ENCODE measurements at places on chromosomes 2 and 18.

- DNase-seq: no peak
Observed at GRCh38 chr18:52312346-52312745, 27.7 kb upstream of the DCC start.

DNA sequence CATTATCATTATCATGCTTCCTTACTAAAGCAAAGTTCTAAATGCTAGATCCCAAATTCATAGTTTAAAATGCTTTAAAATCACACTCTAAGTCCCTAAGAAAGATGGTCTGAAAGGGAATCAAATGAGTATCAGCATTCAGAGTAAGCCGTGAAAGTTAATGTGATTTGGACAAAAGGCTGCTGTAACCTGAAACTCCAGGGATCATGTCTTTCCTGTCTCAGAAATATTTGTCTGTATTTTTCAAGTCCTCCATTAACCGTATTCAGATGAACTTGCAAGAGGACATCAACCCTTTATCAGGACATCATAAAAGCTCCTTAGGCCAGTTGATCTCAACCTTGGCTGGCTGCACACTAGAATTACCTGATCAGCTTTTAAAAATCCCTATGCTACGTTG lies 324.3 kb upstream of the PKDCC start:
- no peak for DNase-seq

DNA sequence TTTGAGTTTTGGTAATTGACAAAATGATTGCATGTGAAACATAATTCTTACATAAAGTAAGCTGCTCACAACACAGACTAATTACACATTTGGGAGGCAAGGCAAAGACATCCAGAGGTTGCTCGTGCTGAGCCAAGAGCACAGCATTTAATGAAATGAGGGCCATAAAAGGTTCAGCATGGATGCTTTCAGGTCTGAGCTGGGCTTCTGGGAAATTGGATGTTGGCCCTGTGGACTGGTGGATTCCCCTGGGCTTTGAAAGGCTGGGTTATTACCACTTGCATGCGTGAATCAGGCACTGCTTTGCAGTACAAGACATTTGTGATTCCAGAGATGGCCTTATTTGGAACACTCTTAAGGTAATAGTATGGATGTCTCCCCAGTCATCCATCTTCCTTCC lies 533.5 kb upstream of the NRP2 start:
- DNase-seq: no peak

DNA sequence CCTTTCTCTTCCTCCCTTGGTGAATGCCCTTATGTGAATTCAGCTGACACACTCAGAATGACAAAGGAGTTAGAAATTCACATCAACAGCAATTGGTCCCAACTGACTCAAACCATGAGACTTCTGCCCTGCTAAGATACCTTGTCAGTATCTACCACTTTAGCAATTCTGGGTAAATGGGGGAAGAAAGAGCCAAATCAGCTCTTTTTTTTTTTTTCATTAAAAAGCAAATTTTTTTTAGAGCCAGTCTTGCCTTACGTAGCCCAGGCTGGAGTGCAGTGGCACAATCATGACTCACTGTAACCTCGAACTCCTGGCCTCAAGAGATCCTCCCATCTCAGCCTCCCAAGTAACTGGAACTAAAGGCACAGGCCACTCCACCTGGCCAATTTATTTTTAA lies 1.7 kb upstream of the PPP4R1 start:
- no peak for DNase-seq

DNA sequence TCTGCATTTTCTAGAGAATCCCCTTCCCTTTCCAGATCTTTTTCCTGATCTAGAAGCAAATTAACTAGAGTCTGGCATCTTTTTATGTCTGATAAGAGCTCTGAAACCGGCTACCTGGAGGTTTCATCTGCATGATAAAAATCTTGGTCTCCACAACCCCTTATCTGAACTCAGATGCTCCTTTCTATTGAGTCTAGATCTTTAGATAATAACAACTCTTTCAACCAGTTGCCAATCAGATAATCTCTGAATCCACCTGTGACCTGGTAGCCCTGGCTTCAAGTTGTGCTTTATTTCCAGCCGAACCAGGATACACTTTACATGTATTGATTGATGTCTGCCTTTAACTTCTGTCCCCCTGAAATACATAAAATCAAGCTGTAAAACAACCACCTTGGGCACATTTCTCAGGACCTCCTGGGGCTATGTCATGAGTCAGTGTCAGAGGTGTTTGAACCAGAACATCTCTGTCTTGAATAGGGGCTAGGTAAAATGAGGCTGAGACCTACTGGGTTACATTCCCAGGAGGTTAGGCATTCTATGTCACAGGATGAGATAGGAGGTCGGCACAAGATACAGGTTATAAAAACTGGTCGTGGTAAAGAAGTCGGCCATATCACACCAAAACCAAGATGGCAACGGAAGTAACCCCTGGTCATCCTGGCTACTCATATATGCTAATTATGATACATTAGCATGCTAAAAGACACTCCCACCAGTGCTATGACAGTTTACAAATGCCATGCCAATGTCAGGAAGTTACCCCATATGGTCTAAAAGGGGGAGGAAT lies 20.8 kb downstream of the RALBP1 start:
- DNase-seq: no peak

DNA sequence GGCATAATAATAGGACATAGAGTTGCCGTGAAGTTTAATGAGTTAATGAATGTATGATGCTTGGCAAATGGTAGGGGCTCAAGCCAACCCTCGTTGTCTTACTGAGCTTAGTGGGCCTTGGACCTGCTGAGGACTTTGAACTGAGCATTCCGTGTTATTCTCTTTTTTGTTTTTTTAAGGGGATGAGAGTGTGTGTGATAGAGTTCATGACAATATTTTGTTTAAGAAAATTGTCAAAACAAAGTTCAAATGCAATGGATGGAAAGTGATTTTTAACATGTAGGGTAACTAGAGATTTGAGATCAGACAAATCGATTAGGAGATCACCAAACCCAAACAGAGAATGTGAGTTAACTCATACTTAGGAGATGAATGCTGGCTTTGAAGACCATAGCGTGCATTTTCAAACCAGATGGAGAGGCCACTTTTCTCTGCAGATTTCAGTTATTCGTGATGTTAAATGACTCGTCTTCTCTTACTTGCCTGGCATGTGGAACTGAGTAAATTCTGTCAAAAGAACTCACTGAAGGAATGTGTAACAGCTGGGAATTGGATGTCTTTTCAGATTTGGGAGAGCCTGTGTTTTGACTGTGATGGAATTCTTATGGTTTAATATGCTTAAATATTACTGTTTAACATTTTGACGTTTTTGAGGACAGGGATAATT lies 88.7 kb downstream of the NEDD4L start:
- DNase-seq: no peak

GRCh38 chr2:102024410-102024809 lies 32.6 kb downstream of the IL1R2 start:
- no peak for DNase-seq

DNA sequence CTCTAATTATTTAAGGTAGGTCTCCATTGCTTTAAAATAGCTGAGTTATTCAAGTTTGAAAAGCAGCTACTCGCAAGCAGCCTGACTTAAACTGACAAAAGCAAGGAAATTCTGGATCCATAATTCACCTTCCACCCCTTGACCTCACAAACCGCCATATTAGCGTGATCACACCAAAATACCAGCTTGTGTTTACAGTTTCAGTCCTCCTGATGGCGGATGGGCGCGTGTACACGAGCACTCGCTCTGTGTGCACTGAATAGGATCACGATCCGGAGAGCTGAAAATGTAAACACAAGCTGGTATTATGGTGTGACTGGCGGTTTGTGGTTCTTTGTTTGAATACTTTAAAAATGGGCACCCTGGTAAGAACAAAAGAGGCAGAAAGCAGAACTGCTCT lies 42.4 kb upstream of the PSMD14 start:
- no peak for DNase-seq

DNA sequence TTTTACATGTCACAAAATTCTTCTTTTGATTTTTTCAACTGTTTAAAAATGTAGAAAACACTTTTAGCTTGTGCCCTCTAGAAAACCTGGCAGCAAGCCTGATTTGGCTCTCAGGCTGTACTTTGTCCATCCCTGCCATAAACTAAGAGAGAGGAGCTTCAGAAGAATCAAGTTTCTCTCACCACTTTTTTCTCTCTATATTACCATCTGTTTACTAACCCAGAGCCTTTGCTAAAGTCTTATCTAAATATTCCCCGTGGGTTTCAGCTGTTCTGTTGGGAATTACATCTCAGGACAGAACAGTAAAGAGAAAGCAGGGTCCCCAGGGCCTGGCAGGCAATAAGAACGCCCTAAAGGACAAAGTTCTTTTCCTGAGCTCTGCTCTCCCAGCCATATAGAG lies 409.1 kb upstream of the CRIM1 start:
- DNase-seq: no peak

- no peak for DNase-seq
Observed at GRCh38 chr18:77622009-77622692, 372.5 kb downstream of the GALR1 start.

DNA sequence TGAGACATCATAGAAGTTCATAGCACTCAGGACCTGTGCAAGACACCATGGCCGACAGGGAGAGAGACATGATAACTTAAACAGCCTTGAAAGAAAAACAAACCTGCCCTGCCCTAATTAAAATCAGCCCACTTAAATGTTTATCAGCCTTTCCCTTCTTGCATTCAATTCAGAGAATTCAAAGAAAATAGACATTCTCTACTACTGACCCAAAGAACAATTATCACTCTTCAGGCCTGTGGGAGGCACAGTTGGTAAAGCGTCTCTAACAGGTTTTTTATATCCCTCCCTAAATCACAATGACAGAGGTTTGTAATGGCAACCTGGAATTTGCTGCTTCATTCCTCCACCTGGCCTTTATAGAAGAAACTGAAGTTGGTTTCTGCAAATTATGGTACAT lies 1.7 kb downstream of the CDK15 start:
- no peak for DNase-seq

DNA sequence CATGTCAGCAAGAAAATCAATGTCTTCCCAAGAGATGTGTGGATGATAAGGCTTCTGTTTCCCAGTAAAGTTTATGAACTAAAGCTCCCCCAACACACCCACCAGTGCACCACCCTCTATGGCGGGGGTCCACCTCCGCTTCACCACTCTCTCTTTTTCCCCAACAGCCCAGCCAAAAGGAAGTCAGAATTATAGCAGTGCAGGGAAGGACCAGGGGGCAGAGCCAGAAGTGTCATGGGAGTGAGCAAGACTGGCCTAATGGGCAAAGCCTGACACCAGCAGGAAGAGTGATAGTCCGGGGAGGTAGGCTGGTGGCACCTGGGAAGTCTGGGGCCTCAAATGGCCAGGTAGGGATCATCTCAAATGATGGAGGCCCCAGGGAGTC lies 167.7 kb downstream of the ZFP36L2 start:
- DNase-seq: no peak

DNA sequence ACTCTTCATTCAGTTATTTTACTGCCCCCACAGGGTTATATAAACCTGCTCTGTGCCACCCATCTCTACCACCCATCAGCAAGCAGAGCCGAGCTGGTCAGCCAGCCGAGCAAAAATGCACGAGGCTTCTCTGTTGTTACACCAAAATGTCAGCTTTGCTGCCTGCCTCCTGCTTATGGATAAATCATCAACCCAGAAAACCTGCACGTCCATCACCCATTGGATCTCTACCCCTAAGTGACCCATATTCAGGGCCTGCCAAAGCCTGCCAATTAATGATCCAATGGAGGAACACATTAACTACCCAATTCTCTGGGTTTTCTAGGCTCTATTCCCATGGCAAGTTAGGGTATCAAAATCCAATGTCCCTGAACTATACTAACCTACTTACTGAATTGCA lies 365.5 kb upstream of the ACVR2A start:
- DNase-seq: no peak

DNA sequence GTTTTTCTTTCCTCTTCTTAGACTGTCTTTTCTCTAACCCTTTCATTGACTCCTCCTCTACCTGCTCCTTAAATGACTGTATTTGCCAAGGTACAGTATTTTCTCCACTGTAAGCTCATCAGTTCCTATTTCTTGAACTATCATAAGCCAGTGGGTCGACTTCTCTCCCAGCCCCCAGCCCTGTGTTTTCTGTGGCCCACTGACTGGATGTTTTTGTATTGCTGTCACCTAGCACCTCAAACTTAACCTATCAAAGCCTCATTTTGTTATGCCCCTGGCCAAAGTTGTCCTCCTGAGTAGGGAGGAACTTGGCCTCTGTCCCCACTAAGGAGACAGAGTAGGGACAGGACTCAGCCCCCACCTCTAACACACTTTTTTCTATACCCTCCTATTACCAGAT lies 65.4 kb upstream of the CABLES1 start:
- no peak for DNase-seq

DNA sequence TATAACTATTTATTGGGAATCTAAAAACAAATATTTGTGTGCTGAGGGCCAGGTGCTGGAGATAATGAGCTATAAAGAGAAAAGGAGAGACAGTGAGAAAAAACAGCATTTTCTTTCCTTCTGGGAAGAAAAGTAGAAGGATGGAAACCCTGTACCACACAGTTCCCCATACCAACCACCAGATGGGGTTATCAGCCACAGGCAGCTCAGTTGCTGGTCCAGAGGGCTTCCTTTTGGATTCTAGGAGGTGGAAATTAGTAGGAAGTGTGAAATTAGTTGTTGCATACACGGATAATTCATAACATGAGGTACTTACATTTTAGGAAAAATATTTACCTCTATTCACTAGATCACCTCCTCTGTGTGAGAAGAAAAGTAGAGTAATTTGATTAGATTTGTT lies 237.0 kb upstream of the FOSL2 start:
- no peak for DNase-seq

DNA sequence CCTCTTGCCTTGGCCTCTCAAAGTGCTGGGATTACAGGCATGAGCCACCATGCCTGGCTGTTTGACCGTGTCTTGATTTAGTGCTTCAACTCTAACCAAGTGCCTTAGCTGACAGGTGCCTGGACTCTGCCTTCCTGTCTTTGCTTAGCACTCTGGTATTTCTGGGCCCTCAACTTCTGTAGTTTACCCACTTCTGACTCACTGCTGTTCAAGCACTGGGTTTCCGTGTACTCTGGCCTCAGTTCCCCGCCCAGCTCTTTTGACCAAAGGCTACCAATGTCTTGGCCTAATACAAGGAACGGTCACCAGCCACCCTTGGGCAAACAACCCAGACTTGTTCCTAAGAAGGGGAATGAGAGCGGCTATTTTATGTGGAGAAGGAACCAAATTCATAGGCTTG lies 35.7 kb upstream of the CABLES1 start:
- no peak for DNase-seq

DNA sequence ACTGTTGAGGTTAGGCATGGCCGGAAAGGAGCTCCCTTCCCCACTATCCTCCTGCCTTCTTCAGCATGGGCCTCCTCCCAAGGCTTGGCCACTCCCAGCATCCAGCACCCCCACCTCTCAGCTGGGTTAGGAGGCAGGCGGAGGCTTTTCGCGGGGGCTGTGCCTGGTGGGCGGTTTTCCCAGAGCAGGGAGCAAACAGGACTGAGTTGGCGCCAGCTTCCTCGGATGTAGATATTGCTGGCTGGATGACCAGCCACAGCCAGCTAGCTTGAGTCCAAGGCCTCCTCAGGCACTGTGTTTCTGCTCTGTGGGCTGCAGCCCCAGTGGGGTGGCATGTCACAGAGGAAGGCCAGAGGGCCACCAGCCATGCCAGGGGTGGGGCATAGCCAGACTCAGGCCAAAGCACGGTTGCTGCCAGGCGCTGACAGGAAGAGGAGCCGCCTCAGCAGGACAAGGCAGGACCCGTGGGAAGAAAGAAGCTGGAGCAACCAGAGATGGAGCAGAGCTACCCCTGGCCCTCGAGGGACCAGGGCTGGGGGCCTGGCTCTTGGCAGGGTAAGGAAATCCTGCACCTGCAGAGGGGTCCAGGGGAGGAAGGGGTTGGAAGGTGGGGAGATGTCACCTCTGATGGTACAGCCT lies at the start of gene TCF23:
Gene TCF23, plus strand, starts transcription at position 204 of the 639 bp plus-strand sequence. Its CDS starts 130 bp downstream, at position 334.
- DNase-seq: no peak

Measured in activated CD4-positive, alpha-beta T cell treated with anti-CD3 and anti-CD28 coated beads for 4 hours (primary cell).